Mononuclear cell (primary cell): ENCODE measurements at places on chromosomes 3 and 15. TPM values are rescaled to one million over a fixed set of nuclear protein-coding genes. Genes with fewer than 3 reads are reported as not detected.

Gene PLSCR5
- not detected for total RNA-seq

Gene BSN
- under 0.01 TPM for total RNA-seq

Gene RAD18
- total RNA-seq = 25.4 TPM

Gene APEH
- total RNA-seq = 30.7 TPM

Gene SYNM
- 3.4 TPM for total RNA-seq

Gene NRG4
- 0.84 TPM for total RNA-seq

Gene ATP13A5
- total RNA-seq = not detected

Gene CLDN16
- 0.10 TPM for total RNA-seq

Gene GOLGA8O
- total RNA-seq = 3.7 TPM

Gene DNAH12
- 0.63 TPM for total RNA-seq

Gene CNTN6
- total RNA-seq = 0.21 TPM

Gene CPNE9
- total RNA-seq = not detected

Gene SENP8
- total RNA-seq = 0.21 TPM

Gene RHCG
- not detected for total RNA-seq
